Anterior cingulate cortex (tissue), 58 donors: ENCODE measurements at places on chromosomes 13 and 19.

- no peak for DNase-seq
These were observed 82.7 kb downstream of the ATP11A start for GRCh38 chr13:112772539-112772909.

- no peak for DNase-seq
These were observed 473 bp downstream of the TMIGD2 start for GRCh38 chr19:4301590-4302242.

DNA sequence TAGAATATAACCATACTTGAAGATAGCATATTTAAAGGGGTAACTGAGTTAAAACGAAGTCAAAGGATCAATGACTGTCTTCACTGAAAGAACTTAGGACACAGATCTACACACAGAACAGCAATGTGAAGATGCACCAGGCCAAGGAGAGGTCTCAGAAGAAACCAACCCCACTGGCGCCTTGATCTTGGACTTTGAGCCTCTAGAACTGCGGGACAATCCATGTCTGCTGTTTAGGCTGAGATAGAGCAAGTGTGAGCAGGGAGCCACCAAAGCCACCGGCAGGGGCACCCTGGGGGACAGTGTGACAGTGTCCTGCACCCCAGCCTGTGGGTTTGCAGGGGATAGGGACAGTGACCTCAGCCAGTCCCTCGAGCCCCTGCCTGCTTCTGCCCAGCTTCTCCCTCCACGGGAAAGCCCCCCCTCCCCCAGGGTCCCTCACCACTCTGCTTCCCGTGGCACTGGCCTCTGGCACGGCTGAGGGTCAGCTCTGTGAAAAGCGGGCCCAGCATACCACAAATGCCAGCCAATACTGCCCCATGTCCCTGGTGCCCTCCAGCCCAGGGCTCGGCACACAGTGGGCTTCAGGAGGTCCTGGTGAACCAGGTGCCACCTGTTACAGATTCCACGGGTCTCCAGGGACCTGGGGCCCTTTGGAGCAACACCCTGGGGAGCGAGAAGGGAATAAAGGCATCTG is 40.8 kb downstream of the KLF2 start:
- no peak for DNase-seq

- no peak for DNase-seq
These were observed 550.7 kb upstream of the SLITRK5 start for GRCh38 chr13:87120476-87120875.

DNA sequence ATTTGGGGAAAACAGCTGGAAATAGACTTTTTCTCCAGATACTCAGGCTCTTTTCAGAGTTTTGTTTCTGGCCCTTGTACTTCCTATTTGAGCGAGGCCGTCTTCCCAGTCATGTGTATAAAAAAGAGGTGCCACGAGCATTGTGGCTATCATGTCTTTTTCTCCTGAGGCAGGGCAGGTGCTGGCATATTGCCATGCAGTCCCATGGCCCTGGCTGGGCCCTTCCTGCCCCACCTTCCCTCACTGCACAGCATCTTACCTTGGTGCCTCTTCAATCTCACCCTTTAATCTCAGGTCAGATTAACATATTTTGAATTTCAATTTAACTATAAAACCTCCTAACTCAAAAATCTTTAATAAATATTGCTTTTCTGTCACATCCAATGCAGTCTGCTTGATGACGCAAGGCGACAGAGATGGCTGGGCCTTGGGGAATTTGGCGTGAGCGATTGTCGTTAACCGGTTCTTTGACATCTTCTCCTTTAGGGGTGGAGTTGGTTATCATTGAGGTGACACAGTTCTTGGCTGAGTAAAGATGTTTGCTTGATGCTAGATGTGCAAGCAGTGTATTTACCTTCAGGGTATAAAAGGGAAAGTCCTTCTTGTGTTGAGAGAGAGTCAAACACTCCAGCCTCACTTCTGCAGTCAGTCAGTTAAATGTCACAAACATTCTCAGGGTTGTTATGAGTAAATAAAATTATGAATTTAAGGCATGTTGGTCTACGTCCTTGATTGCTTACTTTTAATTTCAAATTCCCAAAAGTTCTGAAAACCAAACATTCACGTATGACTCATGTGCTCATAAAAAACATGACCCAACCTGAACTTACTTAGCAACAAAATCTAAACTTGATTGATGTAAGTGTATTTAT is 289.9 kb downstream of the MYO16 start:
- no peak for DNase-seq

DNA sequence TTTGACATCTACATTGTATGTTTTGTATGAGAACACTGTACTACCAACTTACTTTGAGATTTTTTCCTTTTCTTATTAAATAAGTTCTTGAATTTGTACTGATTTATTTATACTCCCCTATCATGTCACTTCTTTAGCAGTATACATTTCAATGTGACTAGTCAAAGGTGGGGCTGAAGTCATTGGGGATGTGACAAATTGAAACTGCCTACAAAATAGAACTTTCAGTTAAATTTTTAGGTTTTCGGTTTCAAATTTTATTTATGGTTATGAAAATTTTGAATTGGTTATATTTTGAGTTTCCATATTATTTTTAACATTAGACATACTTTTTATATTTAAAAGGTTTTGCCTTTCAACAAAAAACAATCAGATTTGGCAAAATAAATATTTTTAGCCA is 221.6 kb downstream of the NBEA start:
- no peak for DNase-seq

DNA sequence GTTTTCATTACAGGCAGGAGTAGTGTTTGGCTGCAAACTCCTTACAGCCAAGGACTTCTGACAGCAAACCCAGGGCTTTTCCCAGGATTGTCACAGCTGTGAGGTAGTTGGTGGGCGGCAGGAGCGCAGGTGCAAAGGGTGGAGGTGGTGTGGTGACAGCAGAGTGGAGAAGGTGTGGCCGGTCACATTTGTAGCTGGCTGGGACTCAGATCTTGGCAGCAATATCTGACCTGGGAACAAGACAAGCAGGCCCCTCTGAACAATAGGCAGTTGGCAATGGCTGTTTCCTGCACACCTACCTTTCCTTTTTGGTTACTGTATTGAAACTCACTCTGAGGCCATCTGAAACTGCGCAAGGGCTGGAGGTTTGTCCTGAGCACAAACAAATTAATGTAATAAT is 327.3 kb downstream of the COG6 start:
- DNase-seq = no peak
